ENCODE measurements at places on chromosomes 7 and 10. TPM values are rescaled to one million over a fixed set of nuclear protein-coding genes. Genes with fewer than 3 reads are reported as not detected.

GRCh38 chr7:51374936-51375335 lies 58.3 kb upstream of the COBL start:
- H3K36me3 ChIP-seq, result no peaks in the 10 kb centered on the region
- no peak overlapping the region for H3K27ac ChIP-seq
- H3K4me1 ChIP-seq, result no peaks in the 10 kb centered on the region
- DNase-seq, result no peak
- H3K27me3 ChIP-seq, result no peaks in the 10 kb centered on the region

DNA sequence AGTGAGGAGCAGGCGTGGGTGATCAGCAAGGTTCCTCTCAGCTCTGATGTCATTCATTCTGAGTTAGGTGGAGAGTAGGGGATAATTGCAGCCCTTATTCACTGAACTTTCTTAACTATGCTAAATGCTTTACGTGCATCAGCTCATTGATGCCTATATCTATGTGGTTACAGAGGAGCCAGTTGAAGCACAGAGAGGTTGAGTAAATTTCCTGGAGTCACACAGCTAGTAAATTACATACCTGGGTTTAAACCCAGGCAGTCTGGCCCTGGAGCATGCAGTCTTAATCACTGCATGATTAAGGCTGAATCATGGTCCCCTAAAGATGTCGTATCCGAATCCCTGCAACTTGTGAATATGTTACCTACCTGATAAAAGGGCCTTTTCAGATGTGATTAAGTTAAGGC lies 99.6 kb downstream of the GRK5 start:
- no peaks in the 10 kb centered on the region for H3K36me3 ChIP-seq
- no peak for DNase-seq
- H3K27me3 ChIP-seq, result no peaks in the 10 kb centered on the region
- H3K4me1 ChIP-seq, result no peaks in the 10 kb centered on the region

- peak overlapping the region; percentile 94 for H3K4me3 ChIP-seq
- peaks cover 5% of the 10 kb centered on the region for H3K4me1 ChIP-seq
- no peaks in the 10 kb centered on the region for H3K27me3 ChIP-seq
- H3K36me3 ChIP-seq, result peaks cover 12% of the 10 kb centered on the region
- 0 out of 2 replicates have a peak overlapping the region, but pooled peaks have one; percentile 68 for H3K27ac ChIP-seq
Observed at GRCh38 chr7:99615989-99616358, 772 bp upstream of the ZSCAN25 start.

- no peak overlapping the region for H3K27ac ChIP-seq
- no peak overlapping the region for H3K4me3 ChIP-seq
- no peaks in the 10 kb centered on the region for H3K27me3 ChIP-seq
- no peaks in the 10 kb centered on the region for H3K4me1 ChIP-seq
Observed at GRCh38 chr10:32104622-32105509, 48.6 kb upstream of the KIF5B start.

DNA sequence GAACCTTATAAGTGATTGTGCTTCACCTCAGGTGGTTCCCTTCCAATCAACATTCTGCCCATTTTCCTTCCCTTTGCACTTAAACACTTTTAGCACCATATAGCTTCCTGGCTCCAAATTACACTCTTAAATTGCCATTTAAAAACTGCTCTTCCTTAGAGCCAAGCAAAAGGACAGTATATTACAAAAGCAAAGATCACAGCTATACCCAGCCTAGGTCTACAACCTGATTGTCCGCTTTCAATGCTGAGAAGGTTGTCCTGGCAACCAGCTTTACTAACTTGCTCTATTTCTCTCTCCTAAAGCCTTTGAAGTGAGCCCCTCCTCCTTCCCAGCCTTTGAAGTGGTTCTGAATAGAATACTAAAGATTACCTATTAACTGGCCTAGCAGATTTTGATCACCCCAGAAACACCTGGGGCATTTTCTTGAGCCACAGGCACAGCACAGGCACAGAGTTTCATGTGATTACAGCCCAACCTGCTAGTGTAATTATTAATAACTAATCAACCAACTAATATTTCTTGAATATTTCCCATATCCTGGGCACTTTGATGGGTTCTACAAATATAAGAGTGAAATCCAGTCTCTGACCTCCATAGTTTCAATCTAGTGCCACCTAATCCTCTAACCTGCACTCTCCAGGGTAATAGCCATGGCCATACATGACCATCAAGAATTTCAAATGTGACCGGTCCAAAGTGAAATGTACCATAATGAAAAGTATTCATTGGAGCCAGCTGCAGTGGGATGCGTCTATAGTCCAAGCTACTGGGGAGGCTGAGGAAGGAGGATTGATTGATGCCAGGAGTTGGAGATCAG lies 63.6 kb upstream of the TRIM24 start:
- 0 out of 2 replicates have a peak, but pooled peaks cover 8% of the 10 kb centered on the region for H3K4me1 ChIP-seq
- H3K4me3 ChIP-seq, result no peak overlapping the region
- no peak overlapping the region for H3K27ac ChIP-seq
- peak; percentile 67 for DNase-seq

- DNase-seq, result no peak
- no peaks in the 10 kb centered on the region for H3K27me3 ChIP-seq
- peaks cover 31% of the 10 kb centered on the region for H3K4me1 ChIP-seq
- H3K27ac ChIP-seq, result no peak overlapping the region
Observed at GRCh38 chr10:10292501-10292900, 725.2 kb upstream of the CELF2 start.

DNA sequence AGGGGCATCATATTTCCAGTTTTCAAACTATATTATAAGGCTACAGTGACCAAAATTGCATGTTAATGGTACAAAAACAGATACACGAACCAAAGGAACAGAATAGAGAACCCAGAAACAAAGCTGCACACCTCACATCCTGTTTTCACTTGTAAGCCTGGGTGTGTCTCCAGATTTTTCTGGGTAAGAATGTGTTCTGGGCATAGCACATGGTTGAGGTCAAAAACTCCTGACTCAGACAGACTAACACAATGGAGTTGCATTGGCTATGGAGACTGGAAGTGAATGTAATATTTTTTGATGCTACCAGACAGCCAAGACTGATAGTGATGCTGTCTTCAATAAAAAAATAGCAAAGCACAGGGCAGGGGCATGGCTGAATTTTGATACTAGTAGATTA lies 1175.2 kb downstream of the NXPH1 start:
- no peaks in the 10 kb centered on the region for H3K27me3 ChIP-seq
- no peaks in the 10 kb centered on the region for H3K36me3 ChIP-seq
- DNase-seq, result no peak
- H3K27ac ChIP-seq, result no peak overlapping the region

DNA sequence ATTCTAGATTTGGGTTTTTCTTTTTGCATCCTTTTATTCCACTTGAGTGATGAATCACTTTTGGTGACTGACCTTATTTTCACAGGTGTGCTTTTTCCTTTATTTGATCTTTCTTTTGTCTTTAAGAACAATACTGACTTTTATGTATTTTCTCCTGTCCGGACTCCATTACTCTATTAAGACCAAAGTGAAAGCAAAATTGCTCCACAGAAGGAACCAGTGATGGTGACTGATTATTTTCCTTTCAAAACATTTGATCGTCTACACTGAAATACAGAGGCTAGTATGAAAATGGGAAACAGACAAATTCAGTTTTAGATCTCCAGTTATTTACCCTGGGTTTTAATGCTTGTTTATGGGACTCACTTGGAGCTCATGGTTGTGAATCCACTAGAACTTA lies 15.5 kb downstream of the EXOC4 start:
- no peak for DNase-seq
- H3K4me1 ChIP-seq, result peaks cover 13% of the 10 kb centered on the region
- no peaks in the 10 kb centered on the region for H3K27me3 ChIP-seq
- no peak overlapping the region for H3K4me3 ChIP-seq
- no peaks in the 10 kb centered on the region for H3K36me3 ChIP-seq
- no peak overlapping the region for H3K27ac ChIP-seq

GRCh38 chr7:113464096-113464855 lies 345.9 kb upstream of the SMIM30 start:
- no peaks in the 10 kb centered on the region for H3K4me1 ChIP-seq
- H3K4me3 ChIP-seq, result no peak overlapping the region
- H3K36me3 ChIP-seq, result no peaks in the 10 kb centered on the region
- H3K27me3 ChIP-seq, result no peaks in the 10 kb centered on the region

DNA sequence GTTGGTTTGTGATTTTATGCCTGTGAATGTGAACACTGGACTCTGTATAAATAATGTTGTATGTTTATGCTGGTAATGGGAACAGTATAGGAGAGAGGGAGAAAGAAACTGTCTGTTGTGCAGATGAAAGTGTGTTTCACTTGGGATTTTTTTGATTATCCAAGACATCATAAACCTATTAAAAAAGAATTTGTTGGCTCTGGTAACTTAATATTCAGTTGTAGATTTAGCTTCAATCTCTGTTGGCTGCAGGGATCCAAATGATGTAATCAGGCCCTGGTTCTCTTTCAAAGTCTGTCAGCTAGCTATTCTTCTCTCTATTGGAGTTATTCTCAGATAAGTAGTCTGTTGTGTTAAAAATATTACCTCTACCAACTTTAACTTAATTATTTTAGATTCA lies 168.8 kb upstream of the RHOBTB1 start:
- no peak overlapping the region for H3K27ac ChIP-seq
- H3K4me1 ChIP-seq, result no peaks in the 10 kb centered on the region
- no peak for DNase-seq
- no peaks in the 10 kb centered on the region for H3K36me3 ChIP-seq
- no peaks in the 10 kb centered on the region for H3K27me3 ChIP-seq
- H3K4me3 ChIP-seq, result no peak overlapping the region

Gene LRIT1
- 0.07 TPM for total RNA-seq
